ENCODE measurements at places on chromosomes 1 and 21.

GRCh38 chr1:15004396-15004795, 149.2 kb upstream of the TMEM51 start:
- DNase-seq, result no peak

- no peak for DNase-seq
Observed at GRCh38 chr1:228902781-228903433, 167.6 kb downstream of the RHOU start.

DNA sequence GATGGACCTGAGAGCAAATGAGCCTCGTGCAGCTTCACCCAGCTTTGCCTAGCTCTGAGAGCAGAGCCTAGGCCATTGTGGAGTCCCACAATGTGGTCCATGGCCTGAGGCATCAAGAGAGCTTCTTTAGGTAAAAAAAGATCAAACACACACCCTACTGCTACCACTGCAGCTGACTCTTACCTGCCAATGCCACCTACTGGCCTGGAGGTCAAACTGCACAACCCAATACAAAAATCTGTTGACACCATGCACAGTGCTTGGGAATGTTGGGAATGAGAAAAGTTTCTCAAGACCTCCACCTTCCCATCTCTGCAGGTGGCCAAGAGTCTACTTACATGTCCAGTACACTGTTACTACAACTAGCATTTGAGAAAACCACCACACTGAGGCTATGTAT, 60.6 kb downstream of the UCHL5 start:
- DNase-seq, result no peak

GRCh38 chr1:38919130-38919529, 22.5 kb downstream of the RHBDL2 start:
- no peak for DNase-seq

DNA sequence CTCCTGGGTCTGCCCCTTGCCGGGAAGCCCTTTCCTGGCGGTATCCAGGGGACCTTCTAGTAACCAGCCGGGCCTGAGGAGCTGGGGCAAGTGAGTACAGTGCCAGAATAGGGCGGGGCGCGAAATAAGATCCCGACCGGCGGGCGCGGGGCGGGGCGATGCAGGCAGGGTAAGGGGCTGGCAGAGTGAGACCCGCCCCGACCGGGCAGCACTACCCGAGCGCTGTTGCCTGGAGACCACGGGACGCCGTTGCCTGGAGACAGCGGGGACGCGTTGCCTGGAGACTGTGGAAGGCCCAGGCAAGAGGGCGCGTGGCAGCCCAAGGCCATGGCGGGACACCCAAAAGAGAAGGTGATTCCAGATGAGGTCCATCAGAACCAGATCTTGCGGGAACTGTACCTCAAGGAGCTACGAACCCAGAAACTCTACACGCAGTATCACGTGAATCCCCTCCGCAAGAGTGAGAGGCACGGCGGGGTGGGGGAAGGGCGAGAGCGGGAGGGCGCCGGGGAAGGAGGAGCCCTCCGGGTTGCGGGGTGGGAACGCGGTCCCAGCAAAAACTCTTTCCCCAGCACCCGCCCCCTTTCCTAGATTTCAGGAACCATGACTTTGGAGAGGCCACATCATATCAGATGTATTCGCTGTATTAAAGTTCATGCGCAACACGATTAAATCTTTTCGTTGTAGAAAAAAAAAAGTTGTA, 24.3 kb downstream of the EBNA1BP2 start:
- DNase-seq, result no peak

GRCh38 chr1:204730826-204731459, 45.4 kb upstream of the LRRN2 start:
- DNase-seq, result no peak

GRCh38 chr1:60173729-60174505, 100.3 kb upstream of the C1orf87 start:
- no peak for DNase-seq

DNA sequence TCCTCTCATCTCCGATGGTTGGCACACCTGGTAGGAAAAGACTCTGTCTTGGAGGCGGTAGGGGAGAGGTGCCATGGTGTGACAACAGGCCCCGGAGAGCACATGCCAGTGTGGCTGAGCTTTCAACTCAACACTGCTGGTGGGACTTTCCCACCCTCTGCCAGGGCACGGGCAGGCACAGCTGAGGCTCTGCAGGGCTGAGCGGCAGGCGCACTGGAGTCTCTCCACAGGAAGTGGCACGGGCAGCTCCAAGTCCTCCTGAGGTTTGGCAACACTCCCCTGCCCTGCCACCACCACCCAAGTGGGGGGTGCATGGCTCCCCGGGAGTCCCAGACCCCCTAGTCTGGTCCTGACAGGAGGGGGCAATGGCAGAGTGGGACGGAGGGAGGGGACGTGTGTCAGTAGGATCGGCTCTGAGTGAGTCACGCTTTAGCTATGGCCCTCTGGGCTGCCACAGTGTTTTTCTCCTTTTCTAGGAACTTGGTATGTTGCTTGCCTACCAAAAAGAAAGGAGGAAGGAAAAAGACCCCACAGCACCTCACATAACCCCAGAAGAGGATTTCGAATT, 27.3 kb upstream of the EVA1B start:
- DNase-seq, result peak; percentile 57

DNA sequence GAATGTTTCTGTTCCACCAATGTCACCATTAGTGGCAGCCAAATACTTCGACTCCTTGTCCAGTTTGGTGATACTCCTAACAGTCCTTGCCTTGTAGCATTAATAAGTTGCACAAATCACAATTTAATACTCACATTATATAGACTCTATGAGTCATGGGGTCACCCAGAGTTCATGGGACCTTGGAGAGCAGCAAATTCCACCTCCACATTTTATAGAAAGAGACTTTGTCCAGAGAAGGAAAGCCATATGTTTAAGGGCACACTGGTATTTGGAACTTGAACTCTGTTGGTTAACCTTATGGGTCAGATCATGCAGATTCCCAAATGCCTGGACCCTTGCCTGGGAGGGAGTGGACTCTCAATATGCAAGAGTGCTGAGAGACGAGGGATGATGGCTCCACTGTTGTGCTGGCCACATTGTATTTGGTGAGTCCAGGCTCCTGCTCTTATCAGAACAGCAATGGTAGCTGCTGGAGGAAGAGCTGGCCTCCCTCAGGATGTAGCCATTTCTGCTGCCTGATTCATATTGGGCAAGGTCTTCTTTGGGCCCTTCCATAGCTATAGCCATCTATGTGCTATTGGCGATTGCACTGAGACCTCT, 30.6 kb downstream of the DNAJC6 start:
- no peak for DNase-seq

GRCh38 chr1:215501496-215501895, 65.6 kb upstream of the KCTD3 start:
- DNase-seq, result no peak

- peak; percentile 51 for DNase-seq
Observed at GRCh38 chr1:225474986-225475820, 47.4 kb upstream of the LBR start.

DNA sequence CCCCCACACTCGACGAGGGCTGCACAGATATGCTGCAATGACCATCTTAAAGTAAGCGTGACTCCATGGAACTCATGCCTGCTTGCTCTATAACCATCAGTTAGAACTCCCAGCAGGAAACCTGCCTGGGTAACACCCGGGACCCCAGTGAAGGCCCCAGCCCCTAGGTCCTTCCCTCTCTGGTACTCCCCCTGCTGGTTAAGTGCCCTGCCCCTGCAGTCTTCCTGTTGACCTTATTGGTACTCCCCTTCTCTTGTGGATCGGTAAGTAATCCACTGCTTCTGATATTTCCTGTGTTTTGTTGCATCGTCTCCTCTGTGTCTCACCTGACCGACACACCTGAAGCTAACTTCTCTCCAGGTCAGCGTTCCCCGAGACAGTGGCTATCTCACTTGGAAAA, 104.8 kb upstream of the COG2 start:
- DNase-seq, result no peak

DNA sequence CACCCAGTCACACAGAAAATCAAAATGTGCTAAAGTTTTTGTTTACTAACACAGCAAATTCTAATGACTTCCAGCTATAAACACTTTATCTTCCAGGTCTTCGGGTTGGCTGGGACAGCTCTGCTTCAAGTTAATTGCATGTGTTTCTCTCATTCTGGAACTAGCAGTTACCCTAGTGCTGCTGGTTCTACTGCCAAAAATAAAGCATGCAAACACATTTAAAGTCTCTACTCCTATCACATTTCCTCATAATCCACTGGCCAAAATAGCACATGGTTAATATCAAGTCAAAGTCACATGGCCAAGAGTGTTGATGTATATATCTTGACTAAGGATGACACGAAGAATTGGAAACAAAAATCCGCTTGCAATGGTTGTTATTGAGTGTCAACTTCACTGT, 973.1 kb upstream of the ADGRL2 start:
- DNase-seq, result no peak

DNA sequence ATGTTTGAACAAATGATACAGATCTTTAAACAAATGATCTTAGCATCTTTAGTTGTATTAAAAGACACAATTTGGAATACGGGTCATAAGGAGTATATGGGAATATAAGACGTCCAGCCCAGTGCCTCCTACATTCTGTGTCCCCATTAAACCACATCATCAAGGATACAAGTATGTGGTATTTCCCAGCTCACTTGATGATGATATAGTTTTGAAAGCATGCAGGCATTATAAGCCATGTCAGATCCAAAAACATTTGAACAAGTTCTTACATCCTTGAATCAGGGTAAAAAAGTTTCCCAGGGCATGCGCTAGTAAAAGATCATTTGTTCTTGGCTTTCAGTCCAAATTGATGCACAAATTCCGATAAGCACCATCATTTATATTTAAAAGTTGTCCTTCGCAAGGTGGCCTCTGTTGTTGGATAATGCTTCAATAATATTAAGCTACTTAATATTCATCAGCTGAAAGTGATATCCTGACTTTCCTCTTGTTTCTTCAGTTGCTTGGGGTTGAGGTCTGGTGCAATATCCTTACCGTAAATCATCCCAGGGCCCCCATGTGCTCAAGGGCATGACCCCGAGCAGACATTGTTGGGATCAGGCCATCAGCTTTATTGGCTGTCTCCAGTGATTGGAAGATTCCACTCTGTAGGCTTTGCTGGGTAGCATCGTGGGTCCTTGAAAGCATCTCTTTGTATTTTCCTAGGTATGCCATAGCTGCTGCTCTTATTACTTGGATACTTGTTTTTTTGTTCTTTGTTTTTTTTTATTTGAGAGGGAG, 61.8 kb downstream of the CENPF start:
- no peak for DNase-seq

DNA sequence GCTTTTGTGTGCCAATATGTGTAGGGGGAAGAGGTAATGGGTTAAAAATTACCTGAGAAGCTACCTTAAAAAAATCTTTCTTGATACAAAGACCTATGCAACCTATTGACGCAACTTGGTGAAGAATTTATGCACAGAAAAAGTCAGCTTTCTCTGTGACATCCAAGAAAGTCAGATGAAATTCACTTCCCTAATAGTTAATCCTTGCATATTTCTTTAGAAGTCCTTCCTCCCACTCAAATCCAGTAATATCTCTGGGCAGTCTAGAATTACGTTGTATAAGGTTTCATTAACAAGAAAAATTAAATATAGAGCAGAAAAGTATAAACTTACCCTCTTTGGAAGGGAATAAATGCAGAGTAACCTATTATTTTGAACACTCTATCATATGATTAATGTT, 2.9 kb downstream of the UBAP2L start:
- DNase-seq, result no peak

DNA sequence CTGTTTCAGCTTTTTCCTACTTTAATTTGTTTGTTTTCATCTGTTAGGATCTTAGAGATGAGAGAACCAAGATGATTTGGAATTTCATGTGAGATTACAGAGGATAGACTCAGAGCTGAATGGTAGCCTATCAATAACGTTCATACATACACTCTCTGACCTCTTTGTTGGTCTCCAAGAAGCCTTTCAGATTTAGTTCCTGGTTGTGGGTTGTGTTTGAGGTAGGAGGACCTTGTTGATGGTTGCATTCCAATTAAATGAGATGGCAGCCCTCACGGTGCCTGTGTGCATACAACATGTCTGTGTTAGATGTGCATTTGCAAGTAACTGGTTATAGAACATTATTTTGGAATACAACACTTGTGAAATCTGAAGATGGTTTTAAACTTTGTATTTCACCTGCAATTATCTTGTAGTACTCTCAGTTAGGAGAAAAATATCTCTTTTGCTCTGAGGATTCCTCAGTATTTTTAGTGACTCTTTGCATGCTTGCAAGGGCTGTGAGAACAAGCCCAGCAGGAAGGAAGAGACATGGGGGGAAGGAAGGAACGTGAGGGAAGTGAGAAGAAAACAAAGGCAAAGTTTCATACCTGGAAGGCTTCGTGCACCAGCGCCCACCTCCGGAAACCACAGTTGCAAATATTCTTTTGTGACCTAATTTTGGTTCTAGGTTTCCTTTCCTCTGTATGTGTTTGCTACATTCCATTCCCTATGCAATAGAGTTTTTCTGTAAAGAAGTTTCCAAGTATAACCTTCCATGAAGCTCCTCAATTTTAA, 291.8 kb downstream of the DISC1 start:
- peak; percentile 41 for DNase-seq

GRCh38 chr1:12171206-12172041, 4.6 kb downstream of the TNFRSF1B start:
- DNase-seq, result peak; percentile 57

- DNase-seq, result no peak
Observed at GRCh38 chr1:17440074-17440826, 773 bp upstream of the RCC2 start.

- DNase-seq, result no peak
Observed at GRCh38 chr1:172120381-172120780, 279.1 kb downstream of the DNM3 start.

- no peak for DNase-seq
Observed at GRCh38 chr1:185601189-185601588, 133.0 kb upstream of the HMCN1 start.

GRCh38 chr1:71964188-71964587, 318.2 kb downstream of the NEGR1 start:
- DNase-seq, result no peak

- peak; percentile 1 for DNase-seq
Observed at GRCh38 chr1:42815941-42816584, 859 bp upstream of the ERMAP start.

GRCh38 chr1:182962554-182963115, 9.7 kb upstream of the SHCBP1L start:
- DNase-seq, result peak; percentile 26

GRCh38 chr1:99829269-99829668, 20.9 kb upstream of the AGL start:
- no peak for DNase-seq

DNA sequence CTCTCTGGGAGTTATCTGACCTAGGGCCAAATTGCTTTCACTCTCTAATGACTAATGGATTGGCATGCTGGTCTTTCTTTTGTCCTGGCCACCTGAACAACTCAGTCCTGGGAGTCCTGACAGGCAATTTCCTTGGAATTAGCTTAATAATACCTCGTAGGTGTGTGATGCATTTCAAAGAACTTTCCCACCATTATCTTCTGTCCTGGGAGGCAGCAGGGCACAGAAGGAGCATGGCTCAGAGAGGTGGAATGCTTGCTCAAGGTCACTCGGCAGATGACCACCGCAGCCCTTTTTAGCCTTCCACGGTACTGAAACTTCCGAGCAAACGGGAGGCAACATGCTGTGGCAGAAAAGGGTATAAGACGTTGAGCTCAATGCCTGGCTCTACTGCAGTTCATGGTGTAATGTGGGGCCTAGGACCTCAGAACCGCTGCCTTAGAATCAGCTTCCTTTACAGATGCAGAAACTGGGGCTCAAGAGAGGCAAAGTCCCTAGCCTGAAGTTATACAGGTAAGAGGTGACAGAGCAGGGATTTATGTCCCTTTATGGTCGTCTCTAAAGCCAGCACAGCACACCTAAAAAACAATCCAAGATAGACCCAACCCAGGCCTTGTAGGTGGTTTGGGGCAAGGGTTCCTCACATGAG, 3.2 kb downstream of the ID3 start:
- no peak for DNase-seq

All from CD4-positive, alpha-beta T cell treated with Interleukin-2 at 100 ng/mL for 4 hours (primary cell).